ENCODE measurements at places on chromosomes 12 and 14.

GRCh38 chr12:2169489-2169888 is 116.7 kb downstream of the CACNA1C start:
- DNase-seq = no peak

GRCh38 chr12:76747245-76747644 is 16.7 kb upstream of the ZDHHC17 start:
- DNase-seq = no peak

DNA sequence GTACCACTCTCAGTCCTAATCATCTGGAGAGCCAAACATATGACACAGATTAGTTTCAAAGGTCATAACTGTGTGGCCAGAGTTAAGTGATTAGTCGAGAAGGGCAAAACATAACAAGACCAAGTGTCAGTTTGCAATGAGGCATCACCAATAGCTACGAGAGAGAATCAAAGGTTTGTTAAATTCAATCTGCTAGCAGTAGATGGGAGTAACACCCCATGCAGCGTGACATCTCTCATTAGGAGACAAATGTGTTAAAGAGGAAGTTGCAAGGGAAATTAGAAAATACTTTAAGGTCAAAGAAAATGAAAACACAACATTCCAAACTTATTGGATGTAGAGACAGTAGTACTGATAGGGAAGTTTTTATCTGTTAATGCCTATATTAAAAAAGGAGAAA is 135.7 kb upstream of the SYT10 start:
- DNase-seq = no peak

DNA sequence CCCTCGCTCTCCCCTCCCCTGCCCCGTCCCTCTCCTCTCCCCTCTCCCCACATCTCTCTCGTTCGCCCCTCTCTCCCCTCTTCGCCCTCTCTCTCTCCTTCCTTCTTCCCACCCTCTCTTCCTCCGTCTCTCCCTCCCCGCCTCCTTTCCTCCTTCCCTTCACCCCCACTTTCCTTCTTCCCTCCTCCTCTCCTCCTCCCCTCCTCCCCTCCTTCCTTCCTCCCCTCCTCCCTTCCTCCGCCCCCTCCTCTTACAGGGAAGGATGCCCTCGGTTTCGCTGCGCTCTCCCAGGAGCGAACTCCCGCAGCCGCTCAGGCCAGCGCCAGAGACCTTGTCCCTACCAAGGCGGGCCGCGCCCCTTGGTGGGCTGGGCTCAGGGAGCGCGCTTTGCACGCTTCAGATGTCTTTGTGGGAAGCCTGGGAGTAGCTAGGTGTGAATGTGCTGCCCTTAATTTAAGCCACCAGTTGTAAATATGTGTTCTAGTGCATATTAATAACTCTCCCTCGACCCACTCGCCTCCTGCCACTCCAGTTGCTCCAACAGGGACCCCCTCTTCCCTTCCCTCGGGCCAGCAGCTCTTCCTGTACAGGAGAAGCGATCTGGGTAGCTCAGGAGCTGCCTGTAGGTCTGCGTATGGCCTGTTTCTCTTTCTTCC is 13.3 kb upstream of the MAP3K9 start:
- DNase-seq = peak; percentile 19

- no peak for DNase-seq
Observed at GRCh38 chr14:104290058-104290667, 151.8 kb downstream of the KIF26A start.

- DNase-seq = no peak
Observed at GRCh38 chr14:33940561-33941011, 10.3 kb downstream of the EGLN3 start.

GRCh38 chr12:115004470-115005146 is 320.6 kb upstream of the TBX3 start:
- no peak for DNase-seq

DNA sequence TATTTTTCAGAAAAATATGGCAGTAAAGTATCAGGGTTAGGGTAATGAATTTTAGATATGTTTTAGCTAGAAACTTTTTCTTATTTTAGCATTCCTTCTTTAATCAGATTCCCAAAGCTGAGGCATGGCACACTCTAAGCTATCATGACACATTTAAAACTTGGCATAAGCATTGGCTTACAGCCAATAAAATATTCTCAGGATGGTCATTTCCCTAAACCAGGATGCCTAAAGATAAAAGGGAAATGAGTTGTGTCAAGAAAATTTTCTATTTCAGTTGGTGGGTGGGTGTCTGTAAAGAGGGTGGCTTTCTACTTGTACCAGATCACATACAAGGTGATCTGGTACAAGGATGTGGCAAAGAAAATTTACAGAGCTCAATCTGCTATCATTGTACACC is 47.8 kb downstream of the PEBP1 start:
- no peak for DNase-seq

GRCh38 chr12:58502226-58502625 is 418.1 kb downstream of the LRIG3 start:
- peak; percentile 58 for DNase-seq

GRCh38 chr12:95820096-95820703 is 29.6 kb upstream of the NTN4 start:
- peak; percentile 50 for DNase-seq

- DNase-seq = no peak
Observed at GRCh38 chr14:95585953-95586620, 51.2 kb downstream of the GLRX5 start.

- DNase-seq = no peak
Observed at GRCh38 chr12:122159882-122160281, 14.1 kb downstream of the IL31 start.
